Fibroblast of skin of scalp (primary cell): ENCODE measurements at places on chromosomes 5 and 9.

- no peak for DNase-seq
Observed at GRCh38 chr9:25225938-25226760, 452.1 kb downstream of the TUSC1 start.

DNA sequence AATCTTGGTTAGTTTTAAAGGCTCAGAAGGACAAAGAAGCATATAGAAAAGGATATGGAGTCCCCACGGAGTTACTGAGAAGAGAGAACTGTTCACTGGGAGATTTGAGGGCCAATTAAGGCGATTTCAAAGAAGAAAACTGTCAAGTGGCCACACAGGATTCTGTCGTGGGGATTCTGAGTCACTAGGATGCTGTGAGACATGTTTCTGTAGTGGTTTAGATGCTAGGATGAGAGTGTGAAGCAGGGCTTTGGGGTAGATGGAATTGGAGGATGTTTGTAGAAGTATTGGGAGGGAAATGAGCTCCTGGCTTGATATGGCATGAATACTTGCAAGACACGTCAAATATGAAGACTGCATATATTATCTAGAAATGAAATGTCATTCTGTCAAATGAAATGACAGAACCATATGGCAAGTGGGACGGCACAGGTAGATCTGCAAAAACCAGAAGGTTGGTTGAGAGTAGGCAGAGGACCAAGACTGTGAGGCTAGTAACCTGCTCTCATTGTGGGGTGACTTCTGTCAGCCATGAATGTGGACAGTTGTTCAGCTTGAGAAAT is 136.3 kb upstream of the SPRY4 start:
- no peak for DNase-seq

DNA sequence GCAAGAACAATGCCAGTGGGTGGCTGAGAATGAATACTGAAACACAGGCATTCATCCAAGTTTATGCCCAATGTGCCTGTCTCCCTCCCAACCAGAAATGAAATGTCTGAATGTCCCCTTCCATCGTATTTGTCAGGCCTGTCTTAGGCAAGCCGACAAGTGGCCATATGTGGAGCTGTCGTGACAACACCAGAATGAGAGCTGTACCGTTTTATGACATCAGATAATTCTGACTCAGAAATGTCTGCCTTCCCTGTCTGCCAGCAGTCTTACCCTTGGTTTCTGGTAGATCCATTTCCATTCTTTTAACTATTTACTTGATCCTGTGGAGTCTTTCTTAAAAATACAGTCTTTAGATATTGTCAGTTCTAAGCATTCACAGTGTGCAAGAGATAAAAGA is 211.8 kb downstream of the NR3C1 start:
- DNase-seq = no peak

- no peak for DNase-seq
Observed at GRCh38 chr5:173668245-173668800, 51.9 kb upstream of the BOD1 start.

- DNase-seq = no peak
Observed at GRCh38 chr9:120392711-120393110, 187.3 kb downstream of the CDK5RAP2 start.

DNA sequence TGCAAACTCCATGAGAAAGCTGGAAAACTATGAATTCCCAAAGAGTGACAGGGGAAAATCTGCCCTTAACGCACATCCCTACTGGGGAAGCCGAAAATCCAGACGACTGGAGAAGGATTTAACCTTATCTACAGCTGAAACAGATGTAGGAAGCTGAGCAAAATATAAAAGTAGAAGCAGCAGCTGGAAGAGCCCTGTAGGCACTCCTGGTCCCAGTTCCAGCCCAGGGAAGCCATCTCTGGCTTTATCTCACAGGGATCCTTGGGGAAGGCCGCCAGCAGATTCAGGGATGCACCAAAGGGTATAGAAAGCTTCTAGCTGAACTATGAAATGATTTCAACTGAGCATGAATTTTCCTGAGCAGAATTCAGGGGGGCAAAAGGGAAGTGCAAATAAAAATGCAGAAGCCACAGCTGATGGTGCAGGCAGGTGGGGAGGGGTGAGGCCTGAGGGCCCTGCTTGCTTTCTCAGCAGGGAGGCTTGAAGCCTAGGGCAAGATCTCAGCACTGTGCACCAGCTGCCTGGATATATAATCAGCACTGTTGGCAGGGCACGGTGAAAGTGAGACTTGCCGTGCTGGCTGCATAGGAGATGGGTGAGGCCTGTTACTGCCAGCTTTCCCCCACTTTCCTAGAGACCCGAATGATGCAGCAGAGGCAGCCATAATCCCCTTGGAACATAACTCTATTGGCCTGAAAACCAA is 2019.5 kb upstream of the NUDT12 start:
- DNase-seq = no peak
